ENCODE measurements at places on chromosomes 5 and 9. TPM values are rescaled to one million over a fixed set of nuclear protein-coding genes. Genes with fewer than 3 reads are reported as not detected.

DNA sequence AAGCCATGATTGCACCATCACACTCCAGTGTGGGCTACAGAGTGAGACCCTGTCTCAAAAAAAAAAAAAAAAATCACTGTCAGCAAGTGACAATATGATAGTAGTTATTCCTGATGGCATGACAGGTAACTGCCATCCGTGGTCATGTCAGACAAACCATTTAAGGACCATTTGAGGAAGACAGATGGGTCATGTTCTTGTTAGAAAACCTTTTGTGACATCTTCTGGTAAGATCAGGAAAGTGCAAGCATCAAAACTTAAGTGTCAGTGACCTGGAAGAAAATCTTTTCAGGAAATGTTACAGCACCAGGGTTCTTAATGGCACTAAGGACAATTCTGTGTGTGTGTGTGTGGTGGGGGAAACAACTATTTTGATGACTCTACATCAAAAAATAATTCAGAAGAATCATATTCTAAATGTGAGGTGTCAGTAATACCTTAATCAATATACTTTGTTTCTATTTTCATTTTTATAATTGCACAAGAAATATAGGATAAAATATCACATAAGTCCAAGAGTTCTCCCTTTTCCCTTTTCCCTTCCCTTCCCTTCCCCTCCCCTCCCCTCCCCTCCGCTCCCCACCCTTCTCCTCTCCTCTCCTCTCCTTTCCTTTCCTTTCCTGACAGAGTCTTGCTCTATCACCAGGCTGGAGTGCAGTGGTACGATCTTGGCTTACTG is 17.8 kb downstream of the SLC38A9 start:
- DNase-seq, result no peak

GRCh38 chr5:98433673-98434072 is 339.8 kb upstream of the RGMB start:
- DNase-seq, result no peak

The LHX6 gene
- not detected for total RNA-seq

- no peak for DNase-seq
Observed at GRCh38 chr9:105401651-105402050, 46.2 kb upstream of the FSD1L start.

DNA sequence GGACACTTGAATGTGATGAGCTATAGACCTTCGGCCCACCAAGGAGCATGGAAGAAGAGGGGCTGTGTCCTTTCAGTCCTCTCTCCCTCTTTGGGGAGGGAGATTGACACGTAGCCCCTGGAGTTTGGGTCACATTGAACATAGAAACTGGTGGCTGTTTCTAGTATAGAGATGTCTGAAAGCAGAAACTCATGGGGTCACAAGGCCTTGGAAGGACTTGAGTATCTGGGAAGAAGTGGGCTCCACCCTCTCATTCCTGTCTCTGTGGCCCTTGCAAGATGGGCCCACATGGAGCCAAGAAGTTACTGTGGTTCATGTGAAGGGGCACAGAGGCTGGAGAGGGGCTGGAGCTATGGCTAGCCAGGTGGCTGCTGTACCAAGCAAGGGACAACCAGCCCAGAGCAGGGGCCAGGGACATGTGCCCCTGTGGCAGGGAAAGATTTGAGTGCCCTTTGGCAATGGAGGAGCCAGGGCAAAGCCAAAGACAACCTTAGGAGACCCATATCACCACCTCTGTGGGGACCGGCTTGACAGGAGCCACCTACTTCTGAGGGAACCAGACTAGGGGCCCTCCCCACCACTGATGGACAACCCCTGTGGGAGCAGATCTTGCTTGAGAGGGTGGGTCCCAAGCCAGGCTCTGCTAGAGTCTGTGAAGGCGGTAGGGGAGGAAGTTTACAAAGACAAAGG is 12.8 kb upstream of the ANGPTL2 start:
- no peak for DNase-seq

- no peak for DNase-seq
Observed at GRCh38 chr5:17399931-17400330, 98.1 kb upstream of the TAF11L2 start.

The DMRT1 gene
- not detected for total RNA-seq

DNA sequence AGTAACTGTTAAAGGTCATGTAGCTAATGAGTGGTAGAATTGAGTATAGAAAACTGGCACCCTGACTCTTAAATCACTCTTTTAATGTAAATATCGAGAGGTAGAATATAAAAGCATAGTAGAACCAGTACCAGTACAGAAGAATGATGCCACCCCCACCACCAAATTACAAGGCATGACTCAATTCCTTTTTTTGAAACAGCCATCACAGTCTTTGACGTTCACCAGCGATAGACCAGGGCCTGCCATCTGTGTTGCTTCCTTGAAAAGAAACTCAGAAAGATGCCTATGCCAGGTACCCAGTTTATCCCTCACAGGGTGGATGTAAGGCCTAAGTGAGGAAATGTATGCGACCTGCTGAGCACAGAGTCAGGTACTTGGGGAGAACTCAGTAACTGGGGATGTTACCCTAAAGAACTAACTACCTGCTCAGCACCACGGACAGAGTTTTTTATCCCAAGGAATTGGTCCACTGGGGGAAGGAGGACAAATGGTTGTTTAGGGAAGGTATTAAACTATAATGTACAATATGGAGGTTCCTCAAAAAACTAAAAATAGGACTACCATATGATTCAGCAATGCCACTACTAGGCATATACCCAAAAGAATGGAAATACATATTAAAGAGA is 116.5 kb downstream of the BRINP1 start:
- DNase-seq, result no peak

DNA sequence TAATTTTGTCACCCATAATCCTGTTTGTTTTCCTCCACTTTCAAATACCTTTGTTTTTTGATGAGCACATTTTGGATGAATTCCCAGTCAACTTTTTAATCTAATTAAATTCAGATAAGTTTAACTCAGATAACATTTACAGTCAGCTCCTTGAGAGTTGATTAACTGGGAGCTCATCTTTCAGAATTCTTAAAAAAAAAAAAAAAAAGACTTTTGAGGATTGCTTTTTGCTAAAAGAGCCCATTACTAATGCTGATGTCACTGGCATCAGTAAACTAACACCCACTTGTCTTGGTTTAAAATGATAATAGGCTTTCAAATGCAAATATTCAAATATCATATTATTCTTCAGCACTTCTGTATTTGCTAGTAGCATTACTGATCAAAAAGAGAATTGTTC is 47.1 kb upstream of the NFIB start:
- DNase-seq, result no peak

DNA sequence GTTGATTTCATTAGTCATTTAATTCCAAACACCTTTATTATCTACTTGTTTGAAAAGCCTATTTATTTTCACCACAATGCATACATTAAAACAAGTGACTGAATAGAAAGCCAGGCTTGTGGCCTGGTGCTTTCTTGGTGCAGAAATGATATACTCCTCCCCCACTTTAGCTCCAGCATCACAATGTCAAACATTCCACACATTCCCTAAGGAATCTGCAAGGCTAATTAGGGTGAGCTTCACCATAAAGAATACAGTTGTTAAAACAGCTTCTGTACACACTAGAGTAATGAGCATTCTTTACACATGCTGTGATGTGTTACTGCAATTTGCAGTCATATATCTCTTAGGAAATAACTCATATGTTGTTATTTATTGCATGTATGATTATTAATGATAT is 705.7 kb downstream of the CETN3 start:
- no peak for DNase-seq

DNA sequence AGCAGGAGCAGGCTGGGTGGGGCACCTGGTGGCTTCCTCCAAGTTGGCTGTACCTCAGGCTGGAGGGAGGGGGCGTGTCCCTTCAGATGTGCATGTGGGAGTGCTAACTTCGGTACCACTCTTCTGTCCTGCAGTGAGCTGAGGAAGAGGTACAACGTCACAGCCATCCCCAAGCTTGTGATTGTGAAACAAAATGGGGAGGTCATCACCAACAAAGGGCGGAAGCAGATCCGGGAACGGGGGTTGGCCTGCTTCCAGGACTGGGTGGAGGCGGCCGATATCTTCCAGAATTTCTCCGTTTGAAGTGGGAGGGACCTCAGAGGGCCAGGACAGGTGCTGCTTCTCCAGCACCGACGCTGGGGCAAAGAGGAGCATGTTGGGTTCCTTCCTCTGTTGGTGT is 9.3 kb downstream of the NXNL2 start:
- no peak for DNase-seq

- no peak for DNase-seq
Observed at GRCh38 chr9:27212191-27212590, 84.8 kb downstream of the EQTN start.

DNA sequence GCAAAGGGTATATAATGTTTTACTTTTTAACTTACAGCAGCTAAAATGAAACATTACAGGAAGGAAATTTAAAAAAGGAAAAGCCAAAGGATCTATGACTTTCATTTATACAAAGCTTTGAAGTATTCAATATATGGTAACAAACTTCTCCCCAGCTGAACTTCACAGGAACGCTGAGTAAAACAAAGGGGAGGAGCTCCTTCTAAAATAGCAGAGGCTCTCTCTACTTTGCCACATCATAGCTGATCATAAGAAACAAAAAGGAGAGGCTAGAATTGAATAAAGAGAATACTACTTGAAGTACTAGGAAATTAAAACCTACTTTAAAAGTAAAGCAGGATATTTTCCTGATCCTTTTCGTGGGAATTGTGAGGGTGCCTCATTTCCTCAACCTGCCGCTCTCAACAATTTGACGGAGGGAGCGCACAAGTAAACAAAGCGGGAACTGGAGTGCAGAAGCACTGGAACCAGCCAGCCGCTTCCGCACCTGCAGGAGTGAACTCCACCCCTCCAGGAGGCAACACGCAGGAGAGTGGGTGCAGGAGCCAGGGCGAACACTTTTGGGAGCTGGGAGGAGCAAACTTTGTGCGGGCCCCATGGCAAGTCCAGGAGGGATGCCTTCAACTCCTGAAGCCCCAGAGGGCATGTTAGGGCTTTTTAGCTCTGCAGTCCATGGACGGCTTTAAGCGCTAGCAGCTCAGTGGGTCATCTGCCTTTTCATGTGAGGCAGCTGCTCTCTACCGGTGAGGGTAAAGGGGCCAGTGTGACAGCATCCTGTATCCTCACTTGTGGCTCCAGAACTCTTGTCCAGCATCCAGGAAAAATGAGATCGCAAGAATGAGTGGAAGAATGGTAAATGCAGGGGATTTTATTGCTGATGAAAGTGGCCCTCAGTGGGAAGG is 757.4 kb downstream of the PTPRD start:
- no peak for DNase-seq

DNA sequence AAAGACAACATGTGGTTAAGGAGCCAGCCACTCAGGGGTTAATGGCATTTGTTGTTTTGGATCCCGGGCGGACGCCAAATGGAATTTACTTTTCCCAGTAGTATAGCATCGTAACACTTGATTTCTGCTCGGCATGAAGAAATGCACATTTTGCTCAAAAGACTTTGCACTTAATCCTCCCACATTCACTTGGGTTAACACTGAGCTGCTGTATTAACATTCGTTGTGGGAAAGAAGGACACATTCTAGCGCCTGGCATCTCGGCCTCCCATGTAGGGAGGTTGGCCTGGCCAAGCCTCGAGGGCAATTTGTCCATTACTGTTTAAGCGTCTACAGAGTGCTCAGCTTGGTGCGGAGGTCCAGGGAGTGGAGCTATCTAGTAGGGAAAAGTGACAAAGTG is 32.3 kb upstream of the INSYN2B start:
- DNase-seq, result no peak

GRCh38 chr5:141649056-141649688 is 2.0 kb downstream of the FCHSD1 start:
- no peak for DNase-seq

DNA sequence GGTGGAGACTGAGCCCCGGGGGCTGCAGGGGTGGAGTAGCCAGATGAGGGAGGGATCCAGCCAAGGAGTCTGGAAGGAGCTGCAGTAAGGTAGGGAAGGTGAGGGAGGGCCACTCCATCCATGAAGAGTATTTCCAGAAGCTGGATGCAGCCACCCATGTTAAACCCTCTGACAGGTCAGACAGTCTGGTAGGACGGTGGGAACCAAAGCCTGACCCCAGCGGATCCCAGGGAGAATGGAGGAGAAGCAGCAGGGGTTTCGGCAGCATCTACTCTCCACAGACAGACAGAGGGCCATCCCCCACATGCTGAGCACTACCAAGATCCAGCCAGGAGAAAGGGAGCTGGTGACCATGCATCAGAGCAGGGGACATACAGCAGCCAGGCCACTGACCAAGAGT is 22.5 kb upstream of the S1PR3 start:
- DNase-seq, result no peak

- DNase-seq, result no peak
Observed at GRCh38 chr5:60507687-60508086, 192.3 kb downstream of the DEPDC1B start.

- no peak for DNase-seq
Observed at GRCh38 chr9:106321394-106322180, 541.4 kb upstream of the ZNF462 start.

GRCh38 chr5:126508962-126509279 is 85.7 kb downstream of the GRAMD2B start:
- DNase-seq, result no peak

The IFNA21 gene
- total RNA-seq, result not detected

GRCh38 chr9:112743216-112743836 is 7.2 kb upstream of the SNX30 start:
- DNase-seq, result no peak

The ZCCHC9 gene
- 24.0 TPM for total RNA-seq

DNA sequence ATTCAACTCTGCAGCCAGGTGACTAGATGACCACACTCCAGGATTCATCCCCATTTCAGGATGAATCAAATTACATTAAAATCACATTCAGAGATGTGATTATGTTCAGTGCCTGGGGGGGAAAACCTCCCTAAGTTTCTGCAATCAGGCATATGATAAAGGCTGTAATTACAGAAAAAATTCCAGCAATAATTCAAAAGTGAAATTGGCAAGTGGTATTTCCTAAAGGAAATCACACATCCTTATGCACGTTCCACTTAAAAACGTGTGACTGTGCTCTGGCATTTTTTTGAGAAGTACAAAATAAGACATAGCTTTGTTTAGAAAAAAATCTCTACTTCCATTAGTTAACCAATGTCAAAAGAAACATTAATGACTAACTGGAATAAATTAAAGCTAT is 5.3 kb downstream of the SLC24A2 start:
- DNase-seq, result no peak
